ENCODE measurements at places on chromosomes 11 and 22.

DNA sequence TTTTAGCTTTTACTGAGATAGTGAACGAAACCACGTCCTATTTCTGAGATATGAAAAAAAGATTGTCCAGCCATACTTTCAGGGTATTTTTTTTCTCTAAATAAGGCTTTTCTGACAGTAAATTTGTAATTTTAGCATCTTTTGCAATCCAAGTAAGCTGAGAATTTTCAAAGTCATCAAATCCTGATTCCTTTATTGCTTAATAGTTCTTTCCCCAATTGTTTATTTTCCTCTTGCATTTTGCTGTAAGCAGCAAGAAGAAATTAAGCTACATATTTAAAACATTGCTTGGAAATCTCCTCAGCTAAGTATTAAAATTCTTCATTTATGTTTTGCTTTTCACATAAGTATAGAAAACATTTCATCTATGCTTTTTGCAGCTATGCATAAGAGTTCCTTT, 493.3 kb upstream of the CCDC179 start:
- no peak for DNase-seq

DNA sequence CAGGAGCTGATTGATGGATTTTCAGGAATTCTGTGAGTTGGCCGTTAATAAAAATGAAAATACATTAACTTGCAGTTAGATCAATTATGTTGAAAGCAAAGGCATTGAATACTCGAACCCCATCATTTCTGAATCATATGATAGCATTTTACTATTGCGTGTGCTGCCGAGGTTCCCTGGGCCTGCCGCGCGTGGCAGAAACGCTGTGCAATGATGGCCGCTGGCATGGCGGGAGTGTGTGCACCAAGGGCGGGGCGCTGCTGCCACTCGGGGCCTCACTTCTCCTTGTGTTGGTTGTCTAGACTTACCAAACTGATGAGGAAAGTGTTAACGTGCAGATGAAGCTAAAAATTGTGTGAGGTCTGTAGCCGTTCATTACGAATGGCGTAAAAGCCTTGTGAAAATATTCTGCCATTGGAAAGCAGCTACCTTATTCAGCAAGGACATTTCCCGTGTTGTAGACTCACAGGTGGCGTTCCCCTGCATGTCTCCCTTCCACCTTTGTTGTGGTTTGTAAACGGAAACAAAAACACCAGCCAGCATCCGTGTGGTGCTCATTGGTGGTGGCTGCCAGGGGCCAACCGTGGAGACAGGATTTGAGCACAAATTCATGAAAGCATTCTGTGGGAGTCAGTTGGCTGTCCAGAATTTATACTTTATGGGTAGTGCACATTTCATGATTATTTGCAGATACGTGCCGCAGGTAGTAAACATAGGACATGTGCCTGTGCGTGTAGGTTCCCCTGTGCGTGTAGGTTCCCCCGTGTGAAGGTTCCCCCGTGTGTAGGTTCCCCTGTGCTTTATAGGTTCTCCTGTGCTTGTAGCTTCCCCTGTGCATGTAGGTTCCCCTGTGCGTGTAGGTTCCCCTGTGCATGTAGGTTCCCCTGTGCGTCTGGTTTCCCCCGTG, 5.9 kb upstream of the GRAMD4 start:
- peak; percentile 86 for DNase-seq

- no peak for DNase-seq
Observed at GRCh38 chr11:95680169-95680929, 109.2 kb downstream of the FAM76B start.

- DNase-seq, result no peak
Observed at GRCh38 chr11:12559011-12559410, 115.2 kb upstream of the TEAD1 start.

DNA sequence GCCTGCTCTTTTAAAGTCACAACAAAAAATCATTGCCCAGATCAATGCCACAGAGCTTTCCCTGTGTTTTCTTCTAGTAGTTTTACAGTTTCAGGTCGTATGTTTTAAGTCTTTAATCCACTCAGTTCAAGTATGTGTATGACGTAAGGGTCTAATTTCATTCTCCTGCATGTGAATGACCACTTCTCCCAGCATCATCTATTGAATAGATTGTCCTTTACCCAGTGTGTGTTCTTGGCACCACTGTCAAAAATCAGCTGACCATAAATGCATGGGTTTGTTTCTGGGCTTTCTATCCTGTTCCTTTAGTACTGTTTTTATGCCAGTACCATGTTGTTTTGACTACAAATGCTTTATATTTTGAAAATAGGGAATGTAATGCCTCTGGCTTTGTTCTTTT, 28.1 kb downstream of the INTS4 start:
- DNase-seq, result no peak

- DNase-seq, result no peak
Observed at GRCh38 chr11:116807601-116808261, 15.4 kb downstream of the APOA4 start.

- no peak for DNase-seq
Observed at GRCh38 chr11:110174645-110175310, 81.6 kb downstream of the ZC3H12C start.

- DNase-seq, result no peak
Observed at GRCh38 chr11:1223346-1224110, 662 bp downstream of the MUC5B start.

DNA sequence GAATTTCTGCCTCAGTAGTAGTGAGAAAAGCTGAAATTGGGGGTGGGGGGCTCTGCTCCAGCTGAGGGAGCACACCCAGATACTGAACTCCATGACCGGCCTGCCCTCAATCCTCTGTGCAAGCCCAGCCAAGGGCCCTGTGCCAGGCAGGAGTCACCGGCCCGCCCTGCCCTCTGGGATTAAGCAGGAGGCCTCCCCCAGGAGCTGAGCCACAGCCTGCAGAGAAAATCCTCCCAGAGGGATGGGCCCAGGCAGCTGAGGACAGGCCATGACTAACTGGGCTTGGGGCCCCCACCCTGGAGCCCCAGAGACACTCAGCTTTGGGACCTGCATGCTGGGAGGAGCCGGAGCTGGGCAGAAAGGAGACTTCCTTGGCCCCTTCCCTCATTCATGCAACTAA, 48.8 kb downstream of the MN1 start:
- DNase-seq, result no peak

DNA sequence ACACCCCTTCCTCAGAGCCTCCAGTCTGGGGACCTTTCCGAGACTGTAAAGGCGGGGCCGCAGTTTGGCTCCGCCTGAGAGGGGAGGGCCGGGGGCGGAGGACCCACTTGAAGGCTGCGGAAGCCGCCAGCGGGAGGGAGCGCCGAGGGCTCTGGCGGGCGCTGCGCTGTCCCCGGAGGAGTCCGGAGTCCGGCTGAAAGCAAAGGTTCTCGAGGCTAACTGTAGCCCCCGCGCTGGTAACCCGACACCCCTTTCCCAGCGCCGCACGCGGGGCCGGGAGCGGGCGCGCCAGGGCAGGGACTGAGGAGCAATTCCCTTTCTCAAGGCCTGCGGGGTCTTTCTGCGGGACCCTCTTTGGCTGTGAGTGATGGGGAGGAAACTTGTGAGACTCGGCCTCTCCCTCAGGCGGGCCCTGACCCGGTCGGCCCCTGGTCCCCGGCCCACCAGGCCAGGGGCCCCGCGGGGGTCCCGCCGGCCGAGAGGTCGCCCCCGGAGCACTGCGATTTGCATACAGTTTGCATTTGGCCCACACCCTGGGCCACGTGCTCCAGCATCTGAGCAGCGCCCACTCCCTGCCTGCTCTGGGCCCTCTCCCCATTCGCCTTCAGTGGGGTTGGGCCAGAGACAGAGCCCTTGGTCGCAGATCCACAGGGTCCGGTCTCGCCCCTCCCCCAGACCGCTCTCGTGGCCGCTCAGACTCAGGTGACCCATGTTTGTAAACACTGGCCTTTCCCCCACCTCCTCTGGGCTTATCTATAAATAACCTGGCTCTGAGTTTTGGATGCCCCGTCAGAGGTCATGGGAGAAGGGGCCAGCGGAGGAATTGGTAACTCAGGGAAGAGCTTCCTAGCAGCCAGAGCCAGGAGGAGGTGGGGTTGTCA, 519 bp upstream of the ART5 start:
- peak; percentile 63 for DNase-seq

DNA sequence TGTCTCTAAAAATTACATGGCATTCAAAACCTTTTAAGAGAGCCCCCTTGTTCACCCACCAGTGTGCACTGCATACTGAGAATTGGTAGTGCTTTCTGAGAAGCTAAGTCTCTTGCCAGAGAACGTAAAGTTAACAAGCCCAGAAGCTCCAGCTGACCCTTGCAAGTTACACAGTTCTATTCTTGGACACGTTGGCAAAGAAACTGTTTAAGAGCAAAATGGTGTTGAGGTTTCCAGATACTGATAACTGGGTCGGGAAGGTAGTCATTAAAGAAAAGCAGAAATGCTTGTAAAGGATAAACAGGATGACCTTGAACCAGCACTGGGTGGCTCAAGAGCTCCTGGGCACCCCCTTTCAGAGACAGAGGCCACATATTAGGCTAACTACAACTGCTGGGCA, 284.8 kb downstream of the CADM1 start:
- no peak for DNase-seq

- no peak for DNase-seq
Observed at GRCh38 chr22:24459911-24460310, 32.5 kb downstream of the ADORA2A start.

GRCh38 chr11:66593303-66593635, 284 bp downstream of the CCS start:
- DNase-seq, result no peak

- no peak for DNase-seq
Observed at GRCh38 chr11:64577202-64577601, 13.8 kb upstream of the SLC22A12 start.

DNA sequence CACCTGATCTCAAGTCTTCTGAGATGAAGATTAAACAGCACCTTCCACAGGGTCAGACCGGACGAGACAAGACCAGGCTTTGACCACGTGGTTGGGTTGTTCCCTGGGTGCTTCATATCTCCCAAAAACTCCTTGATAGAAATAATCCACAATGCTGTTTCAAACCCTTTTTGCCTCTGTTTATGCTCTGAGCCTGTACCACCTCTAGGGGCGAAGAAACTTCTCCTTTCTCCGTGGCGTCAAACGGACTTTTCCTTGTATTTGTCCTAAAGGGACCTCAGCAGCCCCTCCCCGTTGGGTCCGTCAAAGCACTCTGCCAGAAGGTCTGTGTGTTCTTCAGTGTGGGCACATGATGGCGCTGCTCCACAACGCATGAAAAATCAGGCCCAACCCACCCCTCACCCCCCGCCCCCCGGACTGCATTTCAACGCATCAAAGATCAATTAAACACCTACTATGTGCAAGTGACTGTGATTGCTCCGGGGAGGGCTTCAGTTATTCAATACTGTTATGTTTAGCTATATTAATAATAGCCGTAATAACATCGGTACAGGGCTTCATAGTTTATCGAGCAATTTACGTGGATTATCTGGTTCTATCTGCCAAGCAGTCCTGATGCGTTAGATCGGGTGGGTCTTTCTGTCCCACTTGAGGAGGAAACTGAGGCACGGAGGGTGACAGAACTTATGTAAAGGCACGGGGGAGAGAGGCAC, 17.3 kb upstream of the EIF3D start:
- DNase-seq, result peak; percentile 61

DNA sequence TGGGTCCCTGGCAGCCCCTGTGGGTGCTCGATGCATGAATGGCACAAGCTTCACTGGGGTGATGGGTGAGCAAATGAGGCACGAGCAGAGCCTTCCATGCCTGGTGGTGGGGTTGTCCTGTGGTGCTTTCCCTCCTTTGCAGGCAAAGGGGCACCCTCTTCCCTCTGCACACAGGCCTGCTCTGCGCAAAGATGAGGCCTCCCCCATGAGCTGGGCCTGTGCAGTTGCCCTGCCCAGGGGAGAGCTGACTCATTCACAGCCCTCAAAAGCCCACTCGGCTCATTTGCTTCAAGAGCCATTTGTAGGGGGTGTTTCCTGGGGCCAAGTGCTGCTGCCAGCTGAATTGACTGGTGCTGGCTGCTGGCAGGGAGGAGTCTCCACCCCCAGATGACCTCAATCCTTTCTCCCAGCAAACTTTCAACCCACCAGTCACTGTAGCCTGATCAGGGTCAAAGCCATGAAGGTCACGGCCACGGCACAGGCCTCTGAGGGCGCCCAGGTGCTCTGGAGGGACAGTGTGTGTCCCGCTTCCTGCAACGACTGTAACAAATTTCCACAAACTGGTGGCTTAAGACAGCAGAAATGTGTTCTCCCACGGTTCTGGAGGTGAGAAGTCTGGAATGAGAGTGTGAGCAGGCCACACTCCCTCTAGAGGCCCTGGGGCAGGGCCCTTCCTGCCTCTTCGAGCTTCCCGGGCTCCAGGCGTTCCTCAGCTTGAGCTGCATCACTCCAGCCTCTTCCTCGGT, 48.8 kb upstream of the ANO1 start:
- no peak for DNase-seq

DNA sequence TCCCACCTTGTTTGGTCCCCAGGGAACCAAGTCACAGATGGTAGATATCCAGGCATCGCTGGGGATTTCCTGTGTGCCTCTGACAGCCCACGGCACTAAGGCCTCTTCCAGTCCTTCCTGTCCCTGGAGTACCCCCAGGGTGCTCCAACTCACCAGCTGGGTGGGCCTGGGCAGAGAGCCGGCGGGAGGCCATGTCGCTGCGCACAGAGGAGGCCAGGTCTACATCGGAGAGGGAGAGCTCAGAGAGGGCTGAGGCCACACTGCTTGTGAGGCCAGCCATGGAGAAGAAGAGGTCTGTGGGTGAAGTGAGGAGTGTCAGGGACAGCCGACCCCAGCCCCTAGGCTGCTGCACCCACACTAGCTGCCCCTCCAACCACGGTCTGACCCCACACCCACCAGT, 5.3 kb downstream of the ATG2A start:
- DNase-seq, result no peak

- DNase-seq, result peak; percentile 64
Observed at GRCh38 chr11:59097113-59097708, 9.8 kb upstream of the FAM111B start.

GRCh38 chr22:26981541-26981940, 324.2 kb downstream of the MIAT start:
- DNase-seq, result no peak

- DNase-seq, result no peak
Observed at GRCh38 chr11:16338393-16338792, 18.0 kb downstream of the SOX6 start.

DNA sequence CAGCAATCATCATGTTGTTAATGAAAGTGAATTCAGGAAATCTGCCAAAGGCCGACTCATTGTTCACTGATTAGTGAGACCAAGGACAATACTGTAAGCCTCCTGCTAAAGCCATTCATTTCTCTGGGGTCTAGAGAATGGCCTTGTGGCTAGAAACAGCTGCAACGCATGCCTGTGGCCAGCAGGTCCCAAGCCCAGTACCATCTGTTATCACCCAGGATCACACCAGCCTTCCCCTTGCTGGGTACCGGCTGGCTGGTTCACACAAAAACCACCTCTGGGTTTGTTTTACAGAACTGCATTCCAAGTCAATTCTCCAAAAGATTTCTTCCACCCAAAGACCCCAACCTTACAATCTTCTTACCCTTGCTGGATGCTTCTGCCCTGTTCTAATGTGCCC, 1.1 kb downstream of the PLAAT5 start:
- DNase-seq, result no peak

DNA sequence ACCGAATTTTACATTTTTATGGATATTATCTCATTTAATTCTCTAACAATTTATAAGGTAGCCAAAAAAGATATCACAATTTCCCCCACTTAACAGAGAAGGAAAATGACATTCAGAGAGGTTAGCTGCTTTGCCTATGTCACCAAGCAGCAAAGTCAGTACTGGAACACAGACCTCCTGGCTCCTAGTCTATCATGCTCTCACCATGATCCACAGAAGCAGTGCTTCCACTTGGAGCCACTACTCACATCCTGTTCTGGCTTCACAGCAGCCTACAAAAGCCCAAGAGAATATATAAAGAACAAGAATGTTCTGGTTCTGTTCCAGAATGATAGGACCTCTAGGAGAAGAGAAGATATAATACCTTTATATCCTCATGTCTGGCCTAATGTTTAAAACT, 59.5 kb upstream of the SCUBE2 start:
- no peak for DNase-seq

Measured in activated CD4-positive, alpha-beta T cell treated with anti-CD3 and anti-CD28 coated beads, Interleukin-2, Interleukin-6, amounts not matched to agents 100 ng/mL and 50 ng/mL, durations not matched to agents 16 hours and 8 hours (primary cell).